ENCODE measurements at places on chromosomes 7 and 10. TPM values are rescaled to one million over a fixed set of nuclear protein-coding genes. Genes with fewer than 3 reads are reported as not detected.

SAMD9 gene
- total RNA-seq: 10.3 TPM

DNA sequence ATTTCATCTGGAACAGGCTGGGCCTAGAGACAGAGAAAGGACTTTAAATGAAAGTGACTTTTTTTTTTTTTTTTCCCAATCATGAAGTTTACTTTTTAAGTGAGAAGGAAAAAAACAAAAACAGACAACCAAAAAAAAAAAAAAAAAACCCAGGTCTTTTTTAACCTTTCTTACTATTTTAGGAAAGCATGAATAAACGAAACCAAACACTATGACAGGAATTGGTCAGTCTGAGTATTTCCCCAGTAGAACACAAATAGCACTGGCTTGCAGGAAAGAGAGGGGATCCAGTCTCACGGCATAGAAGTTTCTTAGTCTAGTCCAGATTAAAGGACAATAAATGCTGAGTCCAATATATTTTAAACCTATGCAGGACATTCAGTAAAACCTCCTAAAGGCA is 180.5 kb upstream of the CCDC6 start:
- no peak for DNase-seq

CTAGE8 gene
- total RNA-seq: 1.5 TPM

- DNase-seq: no peak
Measured at GRCh38 chr10:36057180-36057579, 415.1 kb upstream of the FZD8 start.

- no peak for DNase-seq
Measured at GRCh38 chr7:26549281-26549944, 257.8 kb downstream of the SNX10 start.

TIMM23 gene
- 36.8 TPM for total RNA-seq

GRCh38 chr10:115979576-115979975 is 293.4 kb downstream of the GFRA1 start:
- DNase-seq: no peak

- DNase-seq: no peak
Measured at GRCh38 chr7:27211764-27212204, 11.9 kb upstream of the HOXA13 start.

GTF2IRD1 gene
- 17.0 TPM for total RNA-seq

DNA sequence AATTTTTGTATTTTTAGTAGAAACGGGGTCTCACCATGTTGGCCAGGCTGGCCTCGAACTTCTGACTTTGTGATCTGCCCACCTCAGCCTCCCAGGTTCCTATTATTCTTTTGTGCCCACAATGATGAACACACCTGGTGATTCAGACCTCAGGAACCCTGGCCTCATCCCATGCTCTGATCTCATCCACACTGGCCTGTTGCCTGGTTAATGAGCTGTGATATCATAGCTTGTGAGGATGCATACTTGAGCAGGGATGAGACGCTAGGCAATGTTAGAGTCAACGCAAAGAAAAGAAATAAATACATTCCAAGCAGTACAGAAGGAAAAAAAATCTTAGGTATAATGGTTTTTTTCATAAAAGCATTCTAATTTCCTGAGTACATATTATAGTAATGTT is 82.4 kb upstream of the RNF32 start:
- DNase-seq: no peak

DNA sequence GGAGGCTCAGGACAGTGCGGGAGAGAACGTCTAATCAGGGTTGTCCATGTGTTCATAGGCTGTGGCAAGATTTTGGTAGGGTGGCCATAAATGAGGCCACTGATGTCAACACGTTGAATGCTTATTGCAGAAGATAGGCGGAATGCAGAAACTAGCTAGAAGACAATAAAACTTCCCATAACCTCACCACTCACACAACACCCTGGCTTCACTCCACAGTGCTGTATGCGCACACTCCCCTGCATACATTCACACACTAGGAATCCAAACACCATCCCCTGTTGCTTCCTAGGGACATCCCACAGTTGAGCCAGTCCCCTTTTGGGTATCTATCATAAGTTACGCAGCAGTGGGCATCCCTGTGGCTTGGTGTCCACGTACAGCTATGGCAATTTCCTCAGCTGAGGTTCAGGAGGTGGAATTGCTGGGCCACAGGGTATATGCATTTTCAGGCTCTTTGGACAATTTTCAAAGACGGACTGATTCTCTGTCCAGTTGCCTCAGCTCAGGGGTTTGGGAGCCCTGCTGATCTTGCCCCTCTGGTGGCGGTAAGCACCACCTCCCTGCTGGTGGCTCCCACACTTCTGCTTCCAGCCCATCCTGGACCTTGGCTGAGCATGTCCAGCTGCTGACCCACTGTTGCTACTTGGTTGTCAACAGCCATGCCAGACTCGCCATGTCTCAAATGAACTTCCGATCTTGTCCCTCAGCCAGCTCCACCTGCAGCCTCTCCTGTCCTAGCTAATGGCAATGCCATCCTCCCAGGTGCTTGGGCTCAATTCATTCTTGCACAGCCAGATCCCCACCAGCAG is 36.4 kb downstream of the CDH23 start:
- peak; percentile 55 for DNase-seq

INTS1 gene
- total RNA-seq: 55.1 TPM

SEMA3A gene
- total RNA-seq: 19.4 TPM

FAM13C gene
- 18.7 TPM for total RNA-seq

DNA sequence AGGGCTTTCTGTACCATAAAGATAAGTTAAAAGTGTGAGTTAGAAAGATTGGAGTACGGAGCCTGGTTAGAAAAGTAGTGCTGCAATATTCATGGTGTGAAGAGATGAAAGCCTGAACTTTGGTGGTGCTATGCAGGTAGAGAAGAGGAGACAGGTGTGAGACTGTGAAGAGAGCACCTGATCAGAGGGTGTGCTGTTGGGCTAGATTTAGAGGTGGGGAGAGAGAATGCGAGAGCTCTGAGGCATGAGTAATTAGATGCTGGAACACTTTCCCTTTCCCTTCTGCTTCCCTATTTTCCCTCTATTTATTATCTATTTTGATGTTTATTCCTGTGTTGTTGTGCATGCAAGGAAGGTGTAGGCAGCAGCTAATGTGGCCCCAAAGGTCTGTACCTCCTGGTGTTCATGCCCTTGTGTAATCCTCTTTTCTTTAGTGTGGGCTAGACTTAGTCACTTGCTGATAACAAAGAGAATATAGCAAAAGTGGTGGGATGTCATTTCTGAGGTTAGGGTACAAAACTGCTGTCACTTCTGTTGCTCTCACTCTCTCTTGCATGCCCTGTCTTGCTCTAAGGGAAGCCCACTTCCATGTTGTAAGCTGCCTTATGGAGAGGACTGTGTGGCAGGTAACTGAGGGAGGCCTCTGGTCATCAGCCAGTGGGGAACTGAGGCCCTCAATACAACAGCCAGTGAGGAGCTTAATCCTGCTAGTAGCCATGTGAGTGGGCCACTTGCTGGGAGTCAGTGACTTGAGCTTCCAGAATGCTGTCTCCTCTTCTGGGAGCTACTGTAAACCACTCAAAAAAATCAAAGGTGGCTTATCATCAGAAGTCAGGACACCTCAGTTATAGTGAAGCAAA is 2.6 kb upstream of the ATXN7L1 start:
- DNase-seq: no peak

- DNase-seq: no peak
Measured at GRCh38 chr7:73387221-73387828, 46.3 kb upstream of the FZD9 start.

FEZF1 gene
- total RNA-seq: not detected

FXYD4 gene
- not detected for total RNA-seq

GRCh38 chr7:21149809-21150208 is 278.1 kb upstream of the SP4 start:
- no peak for DNase-seq

ECHDC3 gene
- 7.7 TPM for total RNA-seq

Data from posterior vena cava (tissue), 2 donors.